Hypothalamus (tissue), 51 donors: ENCODE measurements at places on chromosomes 11 and 22.

DNA sequence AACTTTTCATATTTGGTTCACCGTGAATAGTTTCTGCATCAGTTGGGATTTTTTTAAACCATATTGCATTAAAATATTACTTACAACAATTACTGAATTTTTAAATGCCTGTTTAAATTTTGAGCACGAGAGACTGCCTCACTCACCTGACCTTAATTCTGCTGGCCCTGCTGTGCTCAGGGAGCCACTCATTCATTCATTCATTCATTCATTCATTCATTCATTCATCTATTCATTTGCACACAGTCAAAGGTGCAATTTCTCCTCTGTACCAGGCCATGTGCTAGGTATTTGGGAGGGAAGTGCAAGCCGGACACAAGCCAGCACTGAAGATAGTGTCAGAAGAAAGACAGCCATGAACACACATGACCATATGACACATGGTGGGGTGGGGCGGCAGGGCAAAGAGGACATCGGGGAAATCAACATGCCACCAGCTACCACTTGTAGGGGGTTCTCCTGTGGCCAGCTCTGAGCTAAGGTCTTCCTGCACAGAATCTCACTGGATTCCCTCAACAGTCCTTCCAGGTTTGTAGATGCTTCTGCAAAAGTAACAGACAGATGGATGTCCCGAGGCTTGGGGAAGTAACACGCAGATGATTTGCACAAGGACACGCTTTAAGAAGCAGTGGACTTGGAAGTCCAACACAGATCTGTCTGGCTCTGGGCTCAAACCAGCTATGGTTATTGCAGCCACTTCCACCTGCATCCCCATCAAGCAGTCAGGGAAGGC is 568 bp upstream of the CSF2RB start:
- DNase-seq: no peak

GRCh38 chr11:86548271-86548917 is 124.0 kb downstream of the ME3 start:
- no peak for DNase-seq

DNA sequence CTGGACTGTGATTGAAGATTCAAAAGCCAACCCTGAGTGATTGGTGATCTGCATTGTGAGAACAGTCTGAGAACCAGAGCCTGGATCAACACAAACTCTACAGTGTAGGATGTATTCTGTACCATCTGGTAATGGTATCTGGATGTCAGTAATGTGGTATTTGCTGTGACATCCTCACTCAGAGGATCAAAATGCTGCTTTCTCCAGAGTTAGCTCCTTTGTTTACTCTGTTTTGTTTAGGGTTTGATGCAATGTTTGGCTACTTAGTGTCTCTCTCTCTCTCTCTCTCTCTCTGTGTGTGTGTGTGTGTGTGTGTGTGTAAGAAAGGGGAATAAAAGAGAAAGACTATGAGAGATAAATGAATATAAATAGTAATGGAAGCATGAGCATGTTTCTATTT is 24.3 kb downstream of the CASP4 start:
- DNase-seq: no peak

DNA sequence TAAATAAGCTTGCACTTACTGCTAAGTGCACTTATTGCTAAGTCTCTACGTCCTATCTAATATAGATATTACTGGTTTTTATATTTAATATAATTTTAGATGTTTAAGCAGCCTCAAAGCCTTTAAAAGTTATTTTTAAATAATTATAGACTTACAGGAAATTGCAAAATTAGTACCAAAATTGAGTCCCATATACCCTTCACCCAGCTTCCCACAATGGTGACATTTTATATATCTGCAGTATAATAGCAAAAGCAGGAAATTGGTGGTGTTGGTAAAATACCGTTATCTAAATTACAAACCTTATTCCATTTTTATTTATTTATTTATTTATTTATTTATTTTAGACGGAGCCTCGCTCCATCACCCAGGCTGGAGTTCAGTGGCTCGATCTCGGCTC is 1.9 kb upstream of the AP1B1 start:
- DNase-seq: no peak

DNA sequence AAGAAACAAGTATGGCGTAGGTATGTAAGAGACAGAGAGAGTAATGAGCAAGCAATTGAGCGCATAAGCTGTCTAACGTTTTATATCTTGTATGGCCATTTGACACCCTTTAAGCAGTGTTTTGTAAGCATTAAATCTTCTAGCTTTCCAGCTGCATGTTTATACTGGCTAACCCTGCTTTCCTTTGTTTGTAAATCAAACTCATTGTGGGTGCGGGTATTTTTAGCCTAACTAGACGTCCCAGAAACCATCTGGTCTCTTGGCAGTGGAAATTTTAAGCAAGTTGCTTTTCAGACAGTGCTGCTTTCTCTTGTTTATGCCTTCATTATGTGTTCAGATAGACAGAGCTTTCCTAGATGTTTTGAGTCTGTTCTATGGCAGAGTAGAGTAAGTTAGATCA is 73.5 kb downstream of the RNF169 start:
- DNase-seq: no peak
